Globus pallidus (tissue), 1 donor: ENCODE measurements at places on chromosomes 2 and 18.

DNA sequence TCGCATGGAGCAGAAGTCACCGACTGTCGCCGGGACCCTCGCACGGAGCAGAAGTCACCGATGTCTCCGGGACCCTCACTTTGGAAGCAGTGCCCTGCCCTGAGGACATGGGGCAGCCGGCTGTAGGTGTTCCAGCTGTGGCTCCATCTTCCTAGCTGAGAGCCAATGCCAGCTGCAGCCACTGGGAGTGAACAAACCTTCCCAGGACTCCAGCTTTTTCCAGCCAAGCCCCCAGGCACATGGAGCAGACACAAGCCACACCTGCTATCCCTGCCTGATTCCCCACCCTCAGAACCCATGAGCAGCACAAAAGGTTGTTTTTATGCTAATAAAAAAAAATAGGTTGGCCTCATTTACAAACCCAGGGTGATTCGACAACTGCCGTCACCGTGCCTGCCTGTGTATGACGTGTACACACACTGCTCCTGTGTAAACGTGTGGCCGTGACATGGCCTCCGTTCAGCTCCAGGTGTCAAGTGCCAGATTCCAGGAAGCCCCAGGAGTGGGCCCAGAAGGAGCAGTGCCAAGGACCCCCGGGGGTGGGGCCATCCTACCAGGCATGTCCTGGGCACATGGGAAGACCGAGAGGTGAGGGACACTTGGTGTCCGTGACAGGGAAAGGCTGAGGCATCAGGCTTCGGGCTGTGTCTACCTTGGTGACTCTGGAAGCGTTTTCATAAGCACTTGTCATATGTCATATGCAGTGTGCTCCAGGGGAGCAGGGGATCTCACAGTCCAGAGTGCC is 91.5 kb downstream of the EIPR1 start:
- DNase-seq: no peak

DNA sequence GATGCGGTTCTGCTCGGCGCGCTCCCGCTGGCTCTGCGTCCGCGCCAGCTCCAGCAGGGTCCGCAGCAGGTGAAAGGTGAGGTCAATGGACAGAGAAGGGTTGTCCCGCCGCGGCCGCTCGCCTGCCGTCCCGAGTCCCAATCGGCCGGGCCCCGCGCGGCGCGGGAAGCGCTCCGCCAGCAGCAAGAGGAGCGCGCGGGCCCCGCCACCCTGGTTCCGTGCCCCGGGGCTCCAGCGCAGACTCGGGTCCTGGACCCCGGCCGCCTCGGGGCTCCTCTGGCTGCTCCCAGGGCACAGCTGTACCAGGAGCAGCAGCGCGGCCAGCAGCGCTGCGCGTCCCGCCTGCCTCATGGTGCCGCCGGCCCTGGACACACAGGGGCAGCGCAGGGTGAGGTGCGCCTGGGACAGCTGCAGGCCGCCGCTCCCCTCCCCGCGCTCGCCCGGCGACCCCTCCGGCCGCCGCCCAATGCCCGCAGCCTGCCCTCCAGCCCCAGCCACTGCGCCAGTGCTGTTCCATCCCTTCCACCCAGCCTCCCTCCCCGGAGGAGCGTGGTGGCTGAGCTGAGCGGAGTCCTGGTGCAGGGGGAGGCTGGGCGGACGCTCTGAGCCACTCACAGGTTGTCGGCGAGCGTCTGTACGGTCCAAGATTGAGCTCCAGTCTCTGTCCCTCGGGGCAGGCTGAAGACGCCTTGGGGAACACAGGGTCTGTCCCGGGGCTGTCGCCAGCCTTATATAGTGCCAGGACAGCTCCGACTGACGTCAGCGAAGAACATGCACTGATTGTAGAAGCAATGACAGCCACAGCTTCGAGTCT is 493 bp downstream of the UCN start:
- DNase-seq: no peak

DNA sequence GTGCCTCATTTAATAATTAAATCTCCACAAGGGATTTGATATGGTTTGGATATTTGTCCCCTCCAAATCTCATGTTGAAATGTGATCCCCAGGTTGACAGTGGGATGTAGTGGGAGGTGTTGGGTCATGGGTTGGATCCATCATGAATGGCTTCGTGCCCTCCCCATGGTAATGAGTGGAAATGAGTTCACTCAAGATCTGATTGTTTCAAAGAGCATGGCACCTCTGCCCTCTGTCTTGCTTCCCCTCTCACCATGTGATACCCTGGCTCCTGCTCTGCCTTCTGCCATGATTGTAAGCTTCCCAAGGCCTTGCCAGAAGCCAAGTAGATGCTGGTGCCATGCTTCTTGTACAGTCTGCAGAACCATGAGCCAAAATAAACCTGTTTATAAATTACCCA is 15.0 kb upstream of the RAB27B start:
- DNase-seq: no peak

- DNase-seq: no peak
These were observed 600.0 kb downstream of the SLC4A3 start for GRCh38 chr2:220227266-220227920.

GRCh38 chr2:124798551-124798950 is 773.5 kb downstream of the CNTNAP5 start:
- DNase-seq: no peak

DNA sequence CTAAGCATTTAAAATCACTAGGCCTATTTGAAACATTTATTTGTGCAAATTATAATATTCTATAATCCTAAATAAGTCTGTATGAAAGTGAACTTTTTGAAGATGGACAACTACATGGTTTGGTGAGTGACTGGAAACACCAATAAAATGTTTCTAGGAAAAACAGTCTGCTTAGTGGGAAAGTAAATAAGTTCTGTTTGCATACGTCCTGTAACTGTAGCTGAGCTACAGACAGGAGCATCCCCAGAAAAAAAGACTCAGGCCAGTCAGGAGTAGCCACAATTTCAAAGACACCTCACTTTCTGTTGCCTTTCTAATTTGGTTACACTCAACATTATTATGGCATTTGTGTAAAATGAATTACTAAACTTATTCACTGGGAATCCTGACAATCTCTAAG is 28.4 kb upstream of the KCNJ3 start:
- DNase-seq: no peak

DNA sequence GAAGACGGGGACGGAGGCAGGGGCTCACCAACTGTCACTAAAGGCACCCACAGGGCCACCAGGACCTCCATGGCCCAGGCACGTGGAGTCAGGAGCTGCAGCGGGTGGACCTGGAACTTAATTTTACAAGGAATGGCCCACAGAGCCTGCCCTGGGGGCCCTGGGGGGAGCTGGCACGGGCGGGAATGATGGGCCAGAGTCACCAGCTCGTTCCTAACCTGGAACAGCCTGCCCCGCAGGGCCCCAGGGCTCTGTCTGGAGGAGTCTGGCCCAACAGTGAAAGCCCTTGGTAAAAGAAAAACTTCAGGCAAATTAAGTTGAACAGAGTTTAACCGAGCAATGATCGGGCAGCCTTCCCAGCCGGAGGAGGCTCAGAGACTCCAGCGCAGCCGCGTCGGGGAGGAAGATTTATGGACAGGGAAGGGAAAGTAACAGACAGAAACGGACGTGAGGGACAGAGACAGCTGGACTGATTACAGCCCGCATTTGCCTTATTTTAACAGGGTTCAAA is 118.4 kb upstream of the TMEM18 start:
- DNase-seq: no peak

GRCh38 chr2:184685999-184686841 is 87.9 kb downstream of the ZNF804A start:
- DNase-seq: no peak

GRCh38 chr18:31490387-31490786 is 7.6 kb upstream of the DSG2 start:
- DNase-seq: no peak

DNA sequence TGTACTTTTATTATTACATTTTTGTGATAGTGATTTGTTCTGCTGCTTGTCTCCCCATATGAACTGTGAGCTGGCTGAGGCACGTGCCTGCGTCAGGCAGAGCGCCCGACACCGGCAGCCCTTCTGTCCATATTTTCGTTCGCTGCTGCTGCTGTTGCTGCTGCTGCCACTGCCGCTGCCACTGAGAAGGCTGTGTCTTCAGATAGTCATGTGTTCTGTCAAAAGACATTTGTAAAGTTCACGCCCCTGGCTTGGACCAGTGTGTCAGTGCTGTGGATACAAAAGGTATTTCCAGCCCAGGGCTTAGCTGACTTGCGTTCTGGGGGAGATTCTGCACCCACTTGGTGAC is 47.0 kb downstream of the TWIST2 start:
- no peak for DNase-seq
